EH (cell line): ENCODE measurements at places on chromosomes 5 and 9.
A peak's percentile ranks its signal among the peaks of the same experiment; 100 is the strongest.

- DNase-seq, result no peak
Observed at GRCh38 chr9:116558035-116558434, 129.1 kb upstream of the TRIM32 start.

DNA sequence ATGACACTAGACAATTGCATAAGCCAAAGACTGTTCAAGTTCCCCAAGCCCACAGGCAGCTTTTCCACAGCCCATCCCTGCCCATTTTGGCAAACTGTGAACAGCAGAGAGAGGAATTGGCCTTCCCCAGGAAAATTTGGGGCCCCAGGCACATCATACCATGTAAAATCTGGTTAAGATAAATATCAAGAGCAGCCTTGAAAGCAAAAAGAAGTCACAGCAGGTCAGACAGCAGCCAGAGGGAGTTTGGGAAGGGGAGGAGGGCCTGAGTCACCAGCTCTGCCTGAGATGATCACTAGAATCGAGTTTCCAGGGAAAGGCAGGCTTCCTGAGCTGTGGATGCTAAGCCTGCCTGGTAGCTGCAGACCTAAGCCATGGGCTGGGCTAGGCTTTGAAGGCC is 179.2 kb downstream of the RFK start:
- DNase-seq, result peak; percentile 92

- no peak for DNase-seq
Observed at GRCh38 chr9:115832031-115832430, 321.6 kb upstream of the PAPPA start.

DNA sequence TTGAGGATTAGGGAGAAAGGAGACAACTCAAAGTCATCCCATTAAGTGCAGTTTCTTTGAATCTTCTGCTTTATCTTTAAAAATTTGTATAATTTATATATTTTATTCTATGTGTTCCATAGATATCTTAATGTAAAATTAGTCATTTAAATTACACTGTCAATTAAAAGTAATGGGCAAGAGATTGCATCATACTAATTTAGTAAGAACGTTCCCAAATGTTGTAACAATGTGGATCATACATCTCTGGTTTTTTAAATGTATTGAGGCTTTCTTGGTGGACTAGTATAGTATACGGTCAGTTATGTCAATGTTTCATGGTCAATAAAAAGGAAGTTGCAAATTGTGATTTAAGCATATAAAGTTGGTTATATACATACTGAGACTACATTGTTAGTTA is 6.2 kb downstream of the TSLP start:
- no peak for DNase-seq

DNA sequence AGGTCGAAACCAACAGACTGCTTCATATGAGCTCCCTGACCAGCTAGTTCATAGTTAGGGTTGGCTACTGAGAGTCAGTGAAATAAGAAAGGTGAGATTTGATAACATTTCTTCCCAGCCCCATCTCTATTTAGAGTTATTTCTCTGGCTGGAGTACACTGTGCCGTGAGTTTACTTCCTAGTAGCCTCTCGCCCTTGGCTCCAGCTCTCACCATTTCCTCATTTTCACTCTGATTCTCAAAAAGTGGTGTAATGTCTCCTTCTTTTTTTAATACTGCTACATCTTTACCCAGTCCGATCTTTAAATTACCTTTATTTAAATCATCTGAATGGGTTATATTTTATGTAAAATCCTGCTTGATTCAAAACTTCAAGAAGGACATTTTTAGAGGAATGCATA is 100.4 kb upstream of the FAM174A start:
- DNase-seq, result no peak

DNA sequence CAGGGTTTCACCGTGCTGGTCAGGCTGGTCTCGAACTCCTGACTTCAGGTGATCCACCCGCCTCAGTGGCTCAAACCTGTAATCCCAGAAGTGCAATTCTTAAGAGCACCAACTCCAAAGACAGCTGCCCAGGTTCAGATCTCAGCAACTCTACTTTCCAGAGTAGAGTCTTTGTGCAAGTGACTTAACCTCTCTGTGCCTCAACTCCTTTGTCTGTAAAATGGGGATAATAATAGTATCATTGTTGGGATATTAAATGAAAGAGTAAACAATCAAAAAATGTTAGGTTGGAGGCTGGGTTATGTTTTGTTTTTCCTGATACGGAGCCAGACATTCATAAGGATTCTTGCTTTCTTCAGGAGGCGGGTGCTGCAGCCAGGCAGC is 45.0 kb downstream of the FOXI1 start:
- no peak for DNase-seq

DNA sequence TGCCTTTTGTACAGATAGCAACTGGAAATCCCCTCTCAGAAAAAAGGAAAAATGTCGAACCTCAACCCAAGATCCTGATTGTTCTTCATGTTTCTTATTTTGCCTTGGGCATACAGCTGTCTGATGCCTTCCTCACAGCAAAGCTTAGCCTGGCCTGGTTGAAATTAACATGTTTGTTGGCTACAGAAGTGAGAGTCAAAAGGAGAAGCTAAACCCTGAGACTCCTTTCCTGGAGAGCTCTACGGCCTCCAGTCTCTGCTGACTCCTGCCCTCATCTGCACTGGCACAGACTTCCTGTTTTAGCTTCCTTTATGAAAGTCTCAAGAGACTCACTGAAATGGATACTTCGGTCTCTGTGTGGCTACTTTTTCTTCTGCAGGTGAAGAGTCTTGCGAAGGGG is 186.7 kb downstream of the PARP8 start:
- DNase-seq, result no peak

DNA sequence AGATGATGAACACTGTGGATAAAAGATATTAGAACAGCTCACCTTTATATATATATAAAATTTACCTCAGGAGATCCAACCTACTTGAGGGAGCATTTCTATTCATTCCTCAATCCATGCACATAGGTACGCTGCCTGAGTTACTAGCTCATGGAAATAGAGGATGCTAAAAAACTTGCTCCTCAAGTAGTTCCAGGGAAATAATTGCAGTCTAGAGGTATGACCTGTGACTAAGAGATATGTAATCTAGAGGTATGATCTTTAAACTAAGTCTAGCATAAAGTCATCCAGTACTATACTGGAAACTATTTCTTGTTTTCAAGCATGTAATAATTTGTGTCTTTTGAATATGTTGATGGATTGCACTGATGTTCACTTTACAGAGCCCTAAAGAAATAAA is 471.2 kb downstream of the TAF11L14 start:
- no peak for DNase-seq

GRCh38 chr5:138705567-138705966 is 47.7 kb upstream of the CTNNA1 start:
- peak; percentile 9 for DNase-seq

DNA sequence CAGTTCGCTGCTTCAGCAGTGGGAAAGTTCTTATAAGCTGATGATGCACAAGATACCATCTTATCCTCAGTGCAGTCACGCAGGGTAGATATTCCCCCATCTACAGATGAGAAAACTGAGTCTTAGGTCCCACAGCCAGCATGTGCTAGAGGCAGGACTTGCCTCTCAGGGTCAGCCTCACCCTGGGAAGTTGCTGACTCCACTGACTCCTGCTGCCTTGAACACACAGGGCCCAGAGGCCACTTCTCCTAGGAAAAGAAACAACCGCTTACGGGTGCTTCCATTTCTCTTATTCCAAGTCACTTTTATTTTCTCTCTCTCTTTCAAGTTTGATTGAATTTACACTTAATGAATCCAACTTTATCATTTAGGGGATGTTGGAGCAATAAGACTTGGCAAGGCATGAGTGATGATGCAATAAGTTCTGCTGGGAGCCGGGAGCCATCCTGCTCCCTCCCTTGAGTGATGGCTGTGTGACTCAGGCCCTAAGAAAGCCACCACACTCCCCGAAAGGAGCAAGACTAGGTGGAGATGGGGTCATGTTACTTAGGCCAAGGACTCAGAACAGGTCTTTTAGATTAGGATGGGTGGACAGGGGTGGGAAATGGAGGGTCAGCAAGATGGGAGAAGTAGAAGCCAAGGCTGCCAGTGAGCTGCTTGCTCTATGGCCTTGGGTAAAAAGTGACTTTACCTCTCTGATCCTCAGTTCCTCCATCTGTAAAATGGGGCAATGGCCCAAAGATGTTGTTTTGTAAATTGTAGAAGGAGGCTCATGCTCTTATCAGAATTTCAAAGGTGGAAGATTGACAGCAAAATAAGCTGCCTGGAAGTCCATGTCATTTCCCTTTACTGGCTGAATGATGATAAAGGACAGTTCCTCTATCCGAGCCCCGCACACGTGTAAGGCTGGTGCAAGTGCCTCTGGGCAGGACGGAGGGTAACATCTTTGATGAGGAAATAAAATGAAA is 67.4 kb upstream of the ZNF618 start:
- peak; percentile 87 for DNase-seq
